ENCODE measurements at places on chromosomes 13 and 19.
A peak's percentile ranks its signal among the peaks of the same experiment; 100 is the strongest.

- no peak for DNase-seq
These were observed 697.5 kb downstream of the SLITRK1 start for GRCh38 chr13:83184819-83185218.

- DNase-seq = no peak
These were observed 1.8 kb downstream of the FXYD7 start for GRCh38 chr19:35144600-35145436.

GRCh38 chr19:16470911-16471811 lies 609 bp downstream of the EPS15L1 start:
- DNase-seq = no peak

GRCh38 chr19:19209372-19209771 lies 2.4 kb upstream of the NCAN start:
- DNase-seq = no peak

- no peak for DNase-seq
These were observed 1142.8 kb downstream of the PCDH9 start for GRCh38 chr13:66087269-66087710.

DNA sequence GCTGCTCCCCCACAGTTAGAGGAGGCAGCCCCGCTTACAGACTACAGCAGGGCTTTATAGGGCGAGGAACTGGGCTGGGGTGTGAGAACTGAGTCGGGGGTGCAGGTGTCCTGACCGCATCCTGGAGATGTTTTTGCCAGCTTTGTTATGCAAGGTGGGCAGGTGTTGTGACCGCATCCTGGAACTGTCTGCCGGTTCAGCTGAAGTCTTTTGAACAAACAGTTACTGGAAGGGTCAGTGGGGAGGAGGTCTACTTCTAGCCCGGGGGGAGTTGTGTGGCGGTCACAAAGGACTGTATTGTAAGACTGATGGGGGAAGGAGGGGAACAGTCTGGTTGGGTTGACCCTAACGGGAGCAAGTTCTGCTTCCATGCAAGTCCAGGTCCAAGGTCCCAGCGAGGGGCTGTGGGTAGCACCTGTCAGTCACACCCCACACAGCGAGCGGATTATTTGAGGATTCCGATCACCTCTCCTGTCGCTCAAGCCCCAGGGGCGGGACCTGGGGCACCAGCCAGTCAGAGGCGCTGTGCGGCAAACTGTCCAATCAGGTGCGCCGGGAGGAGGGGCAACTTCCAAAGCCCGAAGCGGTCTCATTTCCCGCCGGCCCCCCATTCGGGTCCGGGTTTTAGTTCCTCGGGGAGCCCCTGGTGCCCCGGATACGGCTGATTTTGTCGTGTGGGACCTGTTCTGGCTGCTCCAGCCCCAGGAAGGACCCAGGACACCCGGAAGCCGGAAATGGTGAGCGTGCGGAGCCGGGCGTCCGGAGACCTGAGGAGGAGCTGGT lies at the start of gene ZNF101:
Gene ZNF101 (plus strand): TSS at position 610 of the 783 bp plus-strand sequence. CDS start 125 bp downstream, at position 735.
- DNase-seq = peak; percentile 90

DNA sequence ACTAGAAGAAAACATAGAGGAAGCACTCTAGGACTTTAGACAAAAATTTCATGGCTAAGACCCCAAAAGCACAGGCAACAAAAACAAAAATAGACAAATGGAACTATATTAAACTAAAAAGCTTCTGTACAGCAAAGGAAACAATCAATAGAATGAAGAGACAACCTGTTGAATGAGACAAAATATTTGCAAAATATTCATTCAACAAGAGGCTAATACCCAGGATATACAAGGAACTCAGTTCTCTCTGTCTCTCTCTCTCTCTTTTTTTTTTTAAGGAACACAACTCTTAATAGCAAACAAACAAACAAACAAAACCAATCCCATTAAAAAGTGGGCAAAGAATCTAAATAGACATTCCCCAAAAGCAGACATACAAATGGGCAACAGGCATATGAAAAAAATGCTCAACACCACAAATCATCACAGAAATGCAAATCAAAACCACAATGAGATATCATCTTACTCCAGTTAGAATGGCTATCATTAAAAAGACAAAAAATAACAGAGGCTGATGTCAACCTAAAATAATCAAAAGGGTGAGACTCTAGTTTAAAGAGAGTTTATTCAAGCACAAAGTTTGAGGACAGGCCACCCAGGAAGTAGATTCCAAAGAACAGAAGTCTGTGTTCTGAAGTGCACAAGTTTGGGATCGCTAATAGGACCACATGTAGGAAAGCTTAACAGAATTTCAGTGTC lies 27.1 kb upstream of the SLC7A9 start:
- DNase-seq = no peak

- no peak for DNase-seq
These were observed 162.0 kb upstream of the SOX1 start for GRCh38 chr13:111904701-111905608.

Measured in stimulated activated CD8-positive, alpha-beta memory T cell treated with anti-CD3 and anti-CD28 coated beads, Interleukin-12 subunit alpha, Interleukin-12 subunit beta, amount 100 ng/mL, for 1 hour (primary cell).